ENCODE measurements at places on chromosomes 6 and 20.

GRCh38 chr20:49245921-49246740 is 26.9 kb downstream of the DDX27 start:
- DNase-seq = peak; percentile 74

- peak; percentile 72 for DNase-seq
Observed at GRCh38 chr20:19784511-19785172, 26.6 kb downstream of the RIN2 start.

- DNase-seq = peak; percentile 26
Observed at GRCh38 chr20:55888685-55889084, 116.6 kb downstream of the CBLN4 start.

GRCh38 chr20:53609491-53610445 is 16.1 kb upstream of the ZNF217 start:
- DNase-seq = no peak

GRCh38 chr20:53826597-53827291 is 233.1 kb upstream of the ZNF217 start:
- no peak for DNase-seq
